Activated CD4-positive, alpha-beta T cell treated with anti-CD3 and anti-CD28 coated beads for 24 hours (primary cell): ENCODE measurements at places on chromosomes 4 and X.

DNA sequence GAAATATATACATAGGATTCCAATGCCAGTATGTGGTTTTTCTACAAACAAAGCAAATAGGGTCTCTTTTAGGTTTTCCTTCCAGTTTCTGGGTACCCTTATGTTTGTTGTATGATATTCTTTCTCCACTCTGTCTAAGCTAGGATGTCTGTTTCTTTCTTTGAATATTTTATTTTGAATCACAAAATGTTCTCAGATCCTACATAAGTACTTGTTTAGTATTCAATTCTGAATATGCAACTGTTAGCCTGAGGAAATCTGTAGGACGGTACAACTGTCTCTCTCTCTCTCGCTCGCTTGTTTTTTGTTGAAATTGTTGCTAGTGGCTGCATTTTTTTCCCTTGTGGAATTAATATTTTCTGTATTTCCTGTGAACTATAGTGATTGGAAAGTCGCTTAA, 163.2 kb downstream of the CCSER1 start:
- no peak for DNase-seq

DNA sequence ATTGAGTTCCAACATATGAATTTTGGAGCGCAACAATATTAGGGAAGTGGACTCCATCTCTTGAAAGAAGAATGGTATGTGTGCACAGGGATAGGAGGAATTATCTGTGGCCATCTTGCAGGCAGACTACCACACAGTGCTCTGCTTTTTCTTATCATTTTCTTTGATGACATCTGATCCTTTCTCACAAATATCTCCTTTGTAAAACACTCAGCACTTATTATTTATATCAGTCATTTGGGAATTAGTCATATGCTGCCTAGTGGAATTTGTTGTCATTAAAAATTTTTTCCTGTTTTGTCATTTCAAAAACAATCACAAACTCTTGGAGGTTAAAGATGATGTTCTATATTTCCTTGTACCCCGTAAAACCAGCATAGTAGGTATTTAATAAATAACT, 444.3 kb upstream of the ATOH1 start:
- no peak for DNase-seq

GRCh38 chr4:70754470-70754869, 32.7 kb downstream of the RUFY3 start:
- no peak for DNase-seq

- DNase-seq: no peak
Measured at GRCh38 chrX:142483965-142484364, 278.9 kb upstream of the MAGEC2 start.

GRCh38 chr4:26238426-26238777, 82.4 kb upstream of the RBPJ start:
- no peak for DNase-seq

GRCh38 chr4:113781439-113782040, 20.0 kb upstream of the CAMK2D start:
- DNase-seq: no peak

GRCh38 chr4:181234951-181235680, 1008.1 kb upstream of the TENM3 start:
- DNase-seq: no peak

GRCh38 chr4:187479511-187479910, 516.1 kb upstream of the ZFP42 start:
- no peak for DNase-seq

- no peak for DNase-seq
Measured at GRCh38 chrX:104282166-104282725, 27.5 kb upstream of the ESX1 start.

GRCh38 chr4:155541716-155542115, 124.9 kb upstream of the GUCY1A1 start:
- DNase-seq: no peak

- DNase-seq: no peak
Measured at GRCh38 chr4:6235901-6236640, 33.6 kb upstream of the WFS1 start.

DNA sequence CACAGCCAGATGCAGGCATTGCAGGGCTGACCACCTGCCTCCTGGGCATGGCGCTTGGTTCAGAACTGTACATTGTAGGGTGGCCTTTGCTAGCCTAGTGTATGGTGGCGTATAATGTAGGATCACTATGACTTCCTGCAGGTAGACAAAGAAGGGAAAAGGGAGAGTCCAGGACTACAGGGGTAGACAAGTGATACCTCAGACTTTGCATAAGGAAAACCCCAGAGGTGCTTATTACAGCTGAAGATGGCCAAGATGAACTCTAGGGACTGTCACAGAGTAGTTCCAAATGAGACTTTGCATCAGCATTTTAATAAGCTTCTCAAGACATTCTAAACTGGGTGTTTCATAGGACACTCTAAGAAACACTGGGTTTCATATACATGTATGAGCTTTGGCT, 116.4 kb upstream of the PUDP start:
- no peak for DNase-seq

- DNase-seq: no peak
Measured at GRCh38 chr4:25903900-25904747, 9.9 kb upstream of the SMIM20 start.

- no peak for DNase-seq
Measured at GRCh38 chr4:89898304-89898716, 3.7 kb downstream of the MMRN1 start.

DNA sequence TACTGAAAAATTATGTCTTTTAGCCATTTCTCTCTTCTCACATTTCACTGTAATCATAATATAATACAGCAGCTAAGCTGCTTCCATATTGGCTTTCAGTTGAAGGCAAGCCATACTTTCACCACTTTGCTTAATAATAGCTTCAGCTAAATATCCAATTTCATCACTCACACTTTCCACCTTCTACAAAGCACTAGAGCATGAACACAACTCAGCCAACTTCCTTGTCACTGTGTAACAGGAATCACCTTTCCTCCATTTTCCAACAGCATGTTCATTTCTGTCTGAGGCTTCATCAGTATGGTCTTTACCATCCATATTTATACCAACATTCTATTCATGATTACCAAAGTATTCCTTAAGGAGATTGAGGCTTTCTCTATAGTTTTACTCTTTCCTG, 219.8 kb upstream of the CTSO start:
- DNase-seq: no peak

GRCh38 chrX:137568741-137569469, 3.0 kb downstream of the ZIC3 start:
- DNase-seq: no peak

DNA sequence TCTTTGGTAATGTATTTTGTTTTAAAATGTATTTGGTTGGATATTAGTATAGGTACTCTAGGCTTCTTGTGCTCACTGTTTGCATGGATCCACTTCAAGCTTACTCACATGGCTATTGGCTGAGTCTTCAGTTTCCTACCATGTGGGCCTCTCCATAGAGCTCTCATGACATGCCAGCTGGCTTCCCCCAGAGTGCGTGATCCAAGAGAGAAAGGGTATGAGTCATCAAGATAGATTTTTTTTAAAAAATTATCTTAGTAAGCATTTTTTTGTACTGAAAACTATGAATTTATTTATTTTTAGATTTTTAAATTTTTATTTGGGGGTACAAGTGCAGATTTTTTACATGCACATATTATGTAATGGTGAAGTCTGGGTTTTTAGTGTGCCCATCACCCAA, 219.1 kb upstream of the AMOT start:
- no peak for DNase-seq
